ENCODE measurements at places on chromosomes 11 and 22.

- peak; percentile 98 for DNase-seq
These were observed 684.4 kb downstream of the NTM start for GRCh38 chr11:132054822-132055221.

- DNase-seq = peak; percentile 55
These were observed 13.5 kb downstream of the ACO2 start for GRCh38 chr22:41482319-41482935.

- no peak for DNase-seq
These were observed 11.5 kb upstream of the RRAS2 start for GRCh38 chr11:14370496-14370895.

DNA sequence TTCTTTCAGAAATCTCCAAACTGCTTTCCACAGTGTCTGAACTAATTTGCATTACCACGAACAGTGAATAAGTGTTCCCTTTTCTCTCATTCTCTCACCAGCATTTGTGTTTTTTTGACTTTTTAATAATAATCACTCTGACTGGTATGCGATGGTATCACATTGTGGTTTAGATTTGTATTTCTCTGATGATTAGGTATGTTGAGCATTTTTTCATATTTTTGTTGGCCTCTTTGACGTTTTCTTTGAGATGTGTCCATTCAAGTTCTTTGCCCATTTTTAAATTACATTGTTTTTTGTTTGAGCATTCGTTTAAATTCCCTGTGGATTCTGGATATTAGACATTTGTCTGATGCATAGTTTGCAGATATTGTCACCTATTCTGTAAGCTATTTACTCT is 1639.6 kb upstream of the TENM4 start:
- DNase-seq = no peak

DNA sequence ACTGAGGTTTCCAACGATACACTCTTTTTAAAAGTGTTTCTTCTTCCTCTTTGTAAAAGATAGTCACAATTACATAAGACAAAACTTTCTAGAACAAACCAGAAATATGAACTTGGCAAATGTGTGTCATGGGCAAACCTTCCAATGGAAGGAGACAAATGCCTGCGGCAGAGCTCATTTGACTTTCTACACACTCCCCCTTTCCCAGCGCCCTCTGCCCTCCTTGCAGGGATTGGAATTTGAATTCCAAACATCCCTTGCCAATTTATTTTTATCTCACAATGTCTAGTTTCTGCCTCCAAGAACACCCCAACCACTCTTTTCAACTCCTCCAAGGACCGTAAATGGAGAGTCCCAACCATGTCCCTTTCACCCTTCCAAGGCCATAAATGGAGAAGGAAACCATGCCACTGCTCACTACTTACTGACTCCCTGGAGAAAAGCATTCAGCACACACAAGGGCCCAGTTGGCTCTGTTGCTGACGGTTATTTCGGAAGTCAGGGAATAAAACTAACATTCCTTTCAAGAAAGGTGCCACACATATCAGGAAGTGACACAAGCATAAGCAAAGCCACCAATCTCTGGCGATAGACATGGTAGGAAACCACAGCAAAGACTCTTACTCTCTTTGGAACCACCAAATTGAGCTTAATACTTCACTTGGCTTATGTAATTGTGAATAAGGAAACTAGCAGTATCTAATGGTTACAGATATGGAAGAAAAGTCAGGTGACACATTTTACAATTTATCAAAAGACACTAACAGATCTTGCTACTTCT is 15.0 kb upstream of the ESAM start:
- DNase-seq = no peak

DNA sequence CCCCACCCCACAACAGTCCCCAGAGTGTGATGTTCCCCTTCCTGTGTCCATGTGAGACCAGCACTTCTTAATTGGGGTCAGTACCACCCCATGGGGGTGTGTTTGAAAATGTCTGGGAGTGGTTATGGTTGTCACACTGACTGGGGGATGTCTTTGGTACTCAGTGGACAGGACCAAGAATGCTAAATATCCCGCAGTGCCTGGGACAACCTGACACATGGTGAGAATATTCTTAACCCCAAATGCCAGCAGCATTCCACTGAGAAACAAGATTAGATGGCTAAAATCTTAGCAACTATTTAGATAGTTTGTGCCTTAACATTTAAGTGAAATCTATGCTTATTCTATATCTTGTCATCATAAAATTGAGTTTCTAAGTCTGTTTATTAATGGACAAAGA is 177.5 kb upstream of the ZBED5 start:
- DNase-seq = no peak

- no peak for DNase-seq
These were observed 24.7 kb downstream of the PATZ1 start for GRCh38 chr22:31321421-31321820.

GRCh38 chr11:13423372-13423771 is 39.6 kb downstream of the BTBD10 start:
- no peak for DNase-seq

- DNase-seq = no peak
These were observed 116.6 kb downstream of the CEP164 start for GRCh38 chr11:117444256-117444655.

DNA sequence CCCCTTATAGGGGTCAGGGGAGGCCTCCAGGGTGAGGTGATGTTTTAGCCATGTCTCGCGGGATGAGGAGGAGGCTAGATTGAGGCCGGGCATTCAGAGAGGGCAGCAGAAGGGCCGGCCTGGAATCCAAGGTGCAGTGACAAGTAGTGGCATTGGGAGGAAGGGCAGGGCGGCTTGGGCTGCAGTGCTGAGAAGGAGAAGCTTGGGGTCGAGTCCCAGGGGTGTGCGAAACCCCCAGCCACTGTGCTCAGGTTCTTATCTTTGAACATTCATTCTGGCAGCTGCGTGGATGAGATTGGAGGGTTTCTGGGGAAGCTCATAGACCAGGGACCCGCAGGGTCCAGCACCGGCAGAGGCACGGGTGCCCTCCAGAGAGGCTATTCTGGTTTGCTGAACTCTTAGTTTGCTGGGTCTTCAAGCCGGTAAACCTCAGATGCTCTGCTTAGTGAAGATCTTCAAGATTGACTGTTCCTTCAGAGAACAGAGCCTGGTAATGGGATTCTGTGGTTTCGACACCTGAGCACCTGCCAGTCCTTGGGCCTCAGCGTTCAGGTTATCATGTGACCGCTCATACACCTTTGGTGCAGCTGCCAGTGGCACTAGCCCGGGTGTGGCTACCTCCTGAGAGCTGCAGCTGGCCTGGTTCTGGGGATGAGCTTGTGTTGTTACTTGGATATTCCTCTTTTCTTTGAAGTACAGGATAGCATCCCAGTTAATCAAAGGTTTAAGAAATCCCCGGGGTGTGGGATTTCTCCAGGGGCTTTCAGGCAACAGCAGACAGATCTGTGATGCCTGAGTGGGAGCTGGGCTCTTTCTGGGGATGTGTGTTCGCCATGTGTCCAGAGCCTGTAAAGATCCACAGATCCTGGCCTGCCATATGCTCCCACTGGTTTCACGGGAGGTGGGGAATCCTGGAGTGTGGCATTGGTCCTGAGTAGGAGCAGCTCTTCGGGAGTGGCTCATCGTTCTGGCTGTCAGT is 152.8 kb downstream of the TBC1D22A start:
- DNase-seq = no peak

DNA sequence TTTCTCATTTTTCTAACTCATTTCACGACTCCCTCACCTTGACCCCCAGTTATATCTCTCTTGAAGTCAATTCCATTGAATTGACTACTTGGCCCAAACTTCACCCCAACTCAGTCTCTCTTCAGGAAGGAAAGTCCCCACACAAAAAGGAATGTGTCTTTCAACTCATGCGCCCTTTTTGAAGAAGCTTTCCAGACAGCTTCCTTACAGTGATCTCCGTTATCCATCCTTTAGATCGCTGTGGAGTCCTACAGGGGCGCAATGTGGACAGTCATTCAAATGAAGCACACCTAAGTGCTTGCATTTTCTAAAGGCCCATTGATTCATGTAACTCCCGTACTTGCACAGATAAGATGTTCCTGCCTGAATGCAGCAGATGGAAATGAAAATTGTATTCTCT is 101.1 kb upstream of the VPREB1 start:
- no peak for DNase-seq

GRCh38 chr11:102760344-102761035 is 19.9 kb downstream of the MMP10 start:
- DNase-seq = peak; percentile 96

DNA sequence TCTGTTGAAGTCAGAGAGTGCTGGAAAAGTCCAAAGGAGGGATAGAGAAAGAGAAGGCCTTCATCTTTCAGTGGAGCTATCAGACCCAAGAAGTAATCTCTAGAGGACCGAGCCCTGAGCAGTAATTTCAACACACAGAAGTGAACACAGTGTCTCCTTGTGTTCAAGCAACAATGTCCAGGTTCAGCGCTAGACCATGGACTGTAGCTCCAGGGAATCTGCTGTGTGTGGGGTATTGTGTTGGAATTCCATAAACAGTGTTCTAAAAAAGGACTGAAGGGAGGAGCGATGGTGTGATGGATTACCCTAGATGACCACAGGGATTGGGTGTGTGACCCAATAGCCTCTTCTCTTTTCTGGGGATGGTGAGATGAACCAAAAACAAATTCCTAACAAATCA is 165.9 kb downstream of the BLID start:
- no peak for DNase-seq

DNA sequence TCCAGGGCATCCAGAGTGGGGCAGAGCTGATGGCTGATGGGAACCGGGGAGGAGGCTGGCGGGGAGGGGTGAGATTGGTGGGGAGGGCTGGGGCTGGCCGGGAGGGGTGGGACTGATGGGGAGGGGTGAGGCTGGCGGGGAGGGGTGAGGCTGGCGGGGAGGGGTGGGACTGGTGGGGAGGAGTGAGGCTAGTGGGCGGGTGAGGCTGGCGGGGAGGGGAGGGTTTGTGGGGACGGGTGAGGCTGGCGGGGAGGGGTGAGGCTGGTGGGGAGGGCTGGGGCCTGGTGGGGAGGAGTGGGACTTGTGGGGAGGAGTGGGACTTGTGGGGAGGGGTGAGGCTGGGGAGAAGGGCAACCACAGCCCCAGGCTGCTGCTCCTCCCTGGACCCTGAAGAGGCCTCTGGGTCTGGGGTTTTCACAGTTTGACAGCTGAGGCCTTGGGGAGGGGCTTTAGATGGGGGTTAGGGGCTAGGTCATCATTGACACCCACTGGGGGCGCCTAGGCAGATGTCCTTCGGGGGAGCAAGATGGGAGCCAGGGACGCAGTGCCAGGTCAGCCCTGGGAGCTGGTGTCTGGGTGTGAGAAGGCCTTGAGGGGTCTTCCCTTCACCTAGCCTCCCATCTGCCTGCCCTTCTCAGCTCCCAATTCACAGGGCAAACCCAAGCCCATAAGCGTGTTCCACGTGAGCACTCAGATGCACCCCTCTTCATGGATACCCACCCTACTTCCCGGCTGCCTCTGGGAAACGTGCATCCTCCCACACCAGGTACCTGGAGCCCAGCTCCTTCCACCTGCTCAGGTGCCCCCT is 26.7 kb downstream of the PARVG start:
- DNase-seq = no peak

- DNase-seq = no peak
These were observed 16.5 kb upstream of the CSTF3 start for GRCh38 chr11:33177676-33178336.

GRCh38 chr11:68956142-68956541 is 24.6 kb downstream of the MRGPRD start:
- no peak for DNase-seq

DNA sequence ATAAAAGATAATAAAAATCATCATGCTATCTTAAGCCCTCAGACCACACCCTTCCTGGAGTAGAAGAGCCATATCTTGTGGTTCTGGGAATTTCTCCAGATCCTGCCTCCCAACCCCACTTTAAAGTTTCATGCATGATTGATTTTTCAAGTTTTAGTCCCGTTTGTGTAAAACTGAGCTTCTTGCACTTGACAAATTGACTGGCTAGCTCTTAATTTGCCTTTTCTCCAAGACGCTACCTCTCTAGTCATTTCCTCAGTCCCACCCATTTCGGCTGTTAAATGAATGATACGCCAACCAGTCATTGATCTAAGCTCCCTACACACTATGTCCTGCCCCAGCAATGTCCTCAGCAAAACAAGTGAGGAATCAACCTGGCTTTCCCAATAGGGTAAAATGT is 71.8 kb upstream of the TEAD1 start:
- peak; percentile 79 for DNase-seq

GRCh38 chr11:14323118-14323676 is 35.8 kb downstream of the RRAS2 start:
- DNase-seq = no peak

DNA sequence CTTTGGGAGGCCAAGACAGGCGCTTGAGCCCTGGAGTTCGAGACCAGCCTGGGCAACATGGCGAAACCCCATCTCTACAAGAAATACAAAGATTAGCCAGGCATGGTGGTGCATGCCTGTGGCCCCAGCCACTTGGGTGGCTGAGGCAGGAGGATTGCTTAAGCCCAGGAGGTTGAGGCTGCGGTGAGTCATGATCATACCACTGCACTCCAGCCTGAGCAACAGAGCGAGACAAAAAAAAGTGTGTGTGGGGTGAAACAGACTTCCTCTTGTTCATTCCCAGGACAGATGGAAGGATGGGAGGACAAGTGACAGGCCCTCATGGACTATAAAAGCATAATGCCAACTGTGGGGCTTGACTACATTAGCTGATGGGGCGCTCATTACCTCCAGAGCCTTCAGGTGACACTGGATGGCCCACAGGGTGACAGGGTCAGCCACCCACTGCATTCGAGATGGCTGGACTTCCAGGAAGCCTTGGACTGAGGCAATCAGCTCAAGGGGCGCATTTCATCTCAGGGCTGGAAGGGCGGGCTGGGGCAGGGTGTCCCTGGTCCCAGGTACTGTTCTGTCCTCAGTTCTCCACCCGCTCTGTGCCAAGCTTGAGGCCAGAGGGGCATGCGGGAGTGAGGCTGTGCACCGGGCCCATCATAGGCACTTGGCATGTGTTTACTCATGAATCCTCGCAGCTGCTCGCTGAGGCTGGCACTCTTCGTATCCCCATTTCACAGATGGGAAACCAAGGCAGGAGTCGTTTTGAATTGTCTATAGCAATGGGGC is 12.5 kb downstream of the NPTXR start:
- peak; percentile 55 for DNase-seq

GRCh38 chr22:31344578-31345330 is 1.4 kb downstream of the PATZ1 start:
- peak; percentile 39 for DNase-seq
